ENCODE measurements at places on chromosomes 5 and 9.

GRCh38 chr9:81964218-81965171 lies 21.2 kb downstream of the SPATA31D3 start:
- DNase-seq = no peak

DNA sequence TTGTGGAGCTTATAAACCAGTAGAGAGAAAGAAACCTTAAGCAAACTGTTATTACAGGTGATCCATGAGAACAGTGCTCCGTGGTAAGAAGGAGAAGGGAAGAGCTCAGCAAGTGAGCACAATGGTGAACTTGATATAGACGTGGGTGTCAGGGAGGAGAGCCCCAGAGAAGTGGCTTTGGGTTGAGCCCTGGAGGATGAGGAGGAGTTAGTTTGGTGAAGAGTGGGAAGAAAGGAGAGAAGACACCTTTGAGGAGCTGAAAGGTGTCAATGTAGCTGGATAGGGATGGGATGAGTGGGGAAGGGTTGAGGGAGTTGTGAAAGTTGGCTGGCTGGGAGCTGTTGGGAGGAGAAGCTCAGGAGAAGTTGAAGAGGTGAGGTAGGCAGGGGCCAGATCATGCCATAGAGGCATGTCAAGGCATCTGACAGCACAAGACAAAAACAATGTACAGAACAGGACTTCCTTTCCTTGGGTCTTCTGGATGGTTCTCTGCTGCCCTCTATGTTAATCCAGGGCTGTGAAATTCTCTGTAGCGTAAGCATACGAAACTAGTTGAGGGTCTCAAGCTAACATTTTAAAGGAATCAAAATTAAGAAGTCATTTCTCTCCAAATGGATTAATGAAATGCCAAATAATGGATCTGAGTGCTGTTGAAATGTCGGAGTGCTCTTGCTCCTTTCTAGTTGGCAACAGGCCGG lies 501.9 kb downstream of the KDM4C start:
- no peak for DNase-seq

- no peak for DNase-seq
These were observed 125.4 kb downstream of the C5orf15 start for GRCh38 chr5:133842846-133843611.

GRCh38 chr9:104969116-104969515 lies 41.2 kb upstream of the ABCA1 start:
- no peak for DNase-seq

- no peak for DNase-seq
These were observed 15.4 kb downstream of the CERT1 start for GRCh38 chr5:75496026-75496425.
